ENCODE measurements at places on chromosomes 6 and 20.
A peak's percentile ranks its signal among the peaks of the same experiment; 100 is the strongest.

DNA sequence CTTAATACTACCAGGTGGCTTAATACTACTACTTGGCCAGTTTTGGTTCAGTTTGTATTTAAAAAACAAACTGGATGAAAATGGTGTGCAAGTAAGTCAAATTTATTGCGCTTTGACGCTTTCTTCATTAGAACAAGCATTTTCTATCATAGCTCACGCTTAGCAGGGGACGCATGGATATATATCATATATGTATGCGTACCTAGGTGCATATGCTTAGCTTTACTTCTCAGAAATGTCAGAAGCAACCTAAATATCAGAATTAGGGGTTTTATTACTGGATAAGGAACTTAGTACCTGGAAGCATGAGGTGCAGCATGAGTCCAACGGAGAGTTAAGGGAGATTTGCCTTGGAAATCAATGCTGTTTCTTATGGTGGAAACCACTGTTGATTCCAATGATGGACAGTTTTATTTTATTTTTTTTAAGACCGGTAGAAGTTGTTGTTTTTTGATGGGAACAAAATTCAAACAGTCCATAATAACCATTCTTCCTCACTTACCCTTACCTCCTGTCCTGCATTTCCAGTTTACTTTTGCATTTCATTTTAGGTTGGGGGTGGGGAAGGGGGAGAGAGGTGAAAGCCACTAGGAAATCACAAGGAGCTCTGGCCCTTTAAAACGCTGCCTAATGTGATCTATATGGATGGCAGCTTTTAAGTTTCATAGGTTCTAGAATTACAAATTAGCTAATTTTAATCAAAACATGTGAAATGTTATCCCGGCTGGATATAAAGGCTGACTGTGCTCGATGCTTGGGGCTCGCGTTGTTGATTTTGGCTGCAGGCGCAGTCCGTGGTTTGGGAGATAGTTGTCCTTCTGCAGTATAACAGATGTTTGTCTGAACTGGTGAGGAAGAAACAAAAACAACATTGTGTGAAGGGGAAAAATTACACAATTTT lies 2.1 kb downstream of the SOBP start:
- peak; percentile 89 for DNase-seq

DNA sequence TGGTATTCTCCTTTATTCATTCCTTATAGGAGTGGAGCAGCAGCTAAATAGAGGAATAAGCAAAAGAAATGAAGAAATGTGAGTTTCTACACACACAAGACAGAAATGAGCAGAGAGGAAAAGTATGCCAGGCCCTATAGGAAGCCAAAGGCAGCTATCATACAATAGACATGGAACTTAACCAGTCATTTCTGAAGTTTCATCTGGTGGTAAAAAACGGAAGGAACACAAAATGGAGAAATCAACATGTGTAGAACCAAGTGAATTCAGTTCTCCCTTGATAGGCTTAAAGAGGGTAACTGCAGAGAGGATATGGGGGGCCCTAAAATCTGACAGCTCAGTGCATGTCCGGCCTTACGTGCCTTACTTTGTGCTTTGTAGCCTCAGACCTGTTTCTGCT lies 44.6 kb downstream of the TSBP1 start:
- DNase-seq = peak; percentile 37

DNA sequence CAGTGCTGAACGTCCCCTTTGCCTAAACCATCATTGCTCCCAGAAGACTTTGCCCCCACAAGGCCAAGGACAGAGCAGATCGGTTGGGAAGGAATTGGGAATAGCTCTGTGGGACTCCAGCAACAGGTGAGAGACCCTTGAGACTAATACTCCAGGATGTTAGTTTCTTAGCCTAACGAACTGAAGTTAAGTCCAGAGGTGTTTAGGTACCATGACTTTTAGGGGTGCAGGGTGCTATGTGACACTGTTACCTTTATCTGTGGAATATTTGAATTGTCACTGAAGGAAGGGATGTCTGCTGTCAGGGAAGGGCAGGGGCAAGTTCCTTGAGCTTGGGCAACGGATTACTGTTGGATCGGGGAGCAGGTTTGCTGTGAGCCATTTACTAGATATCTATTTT lies 1.9 kb downstream of the BLCAP start:
- DNase-seq = no peak

- DNase-seq = no peak
Observed at GRCh38 chr20:1685304-1686052, 27.9 kb upstream of the SIRPG start.

DNA sequence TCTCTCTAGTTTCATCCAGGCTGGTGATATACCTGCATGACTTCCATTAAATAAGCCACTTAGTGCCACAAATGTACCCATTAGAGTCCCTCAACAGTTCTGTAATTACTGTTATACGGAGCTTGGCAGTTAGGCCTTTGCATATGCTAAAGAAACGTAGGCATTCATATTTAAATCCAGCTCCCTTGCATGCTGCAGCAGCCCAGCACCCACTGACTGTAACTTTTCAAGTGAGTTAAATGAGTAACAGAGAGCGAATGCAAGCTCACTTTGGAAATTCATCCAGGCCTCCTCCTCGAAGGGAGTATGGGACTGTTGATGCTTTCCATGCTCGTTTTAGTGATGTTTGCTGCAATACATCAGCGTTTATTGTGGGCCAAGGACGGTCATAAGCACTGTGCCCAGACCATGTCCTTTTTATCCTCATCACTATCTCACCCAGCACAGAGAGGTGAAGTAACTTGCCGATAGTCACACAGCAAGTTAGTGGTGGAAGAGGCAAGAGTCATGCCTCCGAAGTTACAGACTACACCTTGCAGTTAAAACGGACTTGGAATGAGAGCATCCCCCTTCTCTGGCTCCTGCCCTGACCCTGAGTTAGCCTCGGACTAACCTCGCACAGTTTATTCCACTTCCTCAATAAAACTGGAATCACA lies 179.4 kb upstream of the PDE10A start:
- DNase-seq = peak; percentile 55

- no peak for DNase-seq
Observed at GRCh38 chr6:110191477-110191876, 11.2 kb downstream of the CDC40 start.

GRCh38 chr6:130625825-130626527 lies 201.2 kb upstream of the SMLR1 start:
- peak; percentile 18 for DNase-seq

DNA sequence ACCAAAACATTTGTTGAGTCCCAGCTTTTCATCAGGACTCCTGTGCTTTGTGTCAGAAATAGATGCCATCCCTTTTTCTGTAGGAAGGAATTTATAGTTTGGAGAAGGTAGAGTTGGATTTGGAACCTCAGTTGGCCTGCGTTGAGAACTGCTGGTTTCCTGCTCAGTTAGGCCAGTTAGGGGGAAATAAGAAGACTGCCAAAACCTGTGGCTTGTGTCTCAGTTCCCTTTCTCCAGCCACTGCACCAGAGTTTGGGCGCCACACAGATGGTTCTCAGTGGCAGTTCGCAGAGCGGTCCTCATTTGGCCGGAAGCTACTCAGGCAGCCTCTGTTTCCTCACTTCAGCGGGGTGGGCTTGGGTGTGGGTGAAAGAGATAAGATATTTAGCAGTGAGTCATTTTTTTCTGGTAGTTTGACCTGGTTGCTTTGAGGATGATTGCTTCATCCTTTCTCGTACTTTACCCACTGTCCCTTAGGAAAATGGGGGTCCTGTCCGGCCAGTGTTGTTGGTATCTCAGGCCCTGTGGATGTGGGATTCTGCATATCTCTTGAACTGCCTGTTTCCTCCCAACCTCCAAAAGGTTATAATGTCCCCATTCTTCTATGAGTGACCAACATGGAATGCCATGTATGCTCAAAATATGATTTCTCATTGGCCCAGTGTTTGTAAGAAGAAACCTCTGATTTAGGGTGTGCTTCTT lies 53.7 kb downstream of the JARID2 start:
- no peak for DNase-seq
